CD4-positive, CD25-positive, alpha-beta regulatory T cell (primary cell): ENCODE measurements at places on chromosomes 5 and 9.

GRCh38 chr5:95102080-95102479, 182.8 kb downstream of the MCTP1 start:
- no peaks in the 10 kb centered on the region for H3K4me1 ChIP-seq
- no peak overlapping the region for H3K4me3 ChIP-seq
- no peaks in the 10 kb centered on the region for H3K27me3 ChIP-seq
- H3K36me3 ChIP-seq, result no peaks in the 10 kb centered on the region

- H3K4me3 ChIP-seq, result no peak overlapping the region
- no peak for DNase-seq
- no peaks in the 10 kb centered on the region for H3K27me3 ChIP-seq
Measured at GRCh38 chr5:1892685-1893445, 10.1 kb upstream of the IRX4 start.

DNA sequence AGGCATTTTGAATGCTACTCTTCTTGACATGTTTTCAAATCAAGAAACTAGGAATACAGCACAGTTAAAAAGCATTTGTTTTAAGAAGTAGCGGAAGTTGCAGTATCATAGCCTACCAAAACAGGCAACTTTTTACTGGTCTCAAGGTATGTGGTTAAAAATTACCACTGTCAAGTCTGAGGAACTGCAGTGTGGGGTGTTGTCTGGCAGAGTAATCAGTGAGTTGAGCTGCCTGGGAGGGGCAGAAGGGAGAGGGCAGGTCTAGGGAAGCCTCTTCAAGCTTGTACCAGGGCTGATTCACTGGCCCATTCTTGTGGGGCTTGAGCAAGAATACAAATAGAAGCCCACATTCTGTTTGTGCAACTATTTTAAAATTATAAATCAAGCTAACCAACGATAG, 42.4 kb upstream of the SV2C start:
- no peak overlapping the region for H3K27ac ChIP-seq
- no peak overlapping the region for H3K4me3 ChIP-seq
- no peak for DNase-seq
- H3K4me1 ChIP-seq, result no peaks in the 10 kb centered on the region

GRCh38 chr5:55885359-55885758, 34.2 kb downstream of the IL31RA start:
- peaks cover 2% of the 10 kb centered on the region for H3K27me3 ChIP-seq
- H3K4me3 ChIP-seq, result no peak overlapping the region
- no peak for DNase-seq
- no peak overlapping the region for H3K27ac ChIP-seq
- H3K36me3 ChIP-seq, result no peaks in the 10 kb centered on the region

GRCh38 chr5:6760686-6761085, 47.5 kb downstream of the TENT4A start:
- peaks cover 20% of the 10 kb centered on the region for H3K36me3 ChIP-seq
- H3K27me3 ChIP-seq, result no peaks in the 10 kb centered on the region
- no peak for DNase-seq
- no peak overlapping the region for H3K4me3 ChIP-seq
- H3K4me1 ChIP-seq, result no peaks in the 10 kb centered on the region

- H3K4me3 ChIP-seq, result no peak overlapping the region
- H3K4me1 ChIP-seq, result no peaks in the 10 kb centered on the region
- no peak for DNase-seq
- H3K36me3 ChIP-seq, result no peaks in the 10 kb centered on the region
- peaks cover 2% of the 10 kb centered on the region for H3K27me3 ChIP-seq
- no peak overlapping the region for H3K27ac ChIP-seq
Measured at GRCh38 chr5:170481849-170482248, 22.0 kb upstream of the KCNIP1 start.

DNA sequence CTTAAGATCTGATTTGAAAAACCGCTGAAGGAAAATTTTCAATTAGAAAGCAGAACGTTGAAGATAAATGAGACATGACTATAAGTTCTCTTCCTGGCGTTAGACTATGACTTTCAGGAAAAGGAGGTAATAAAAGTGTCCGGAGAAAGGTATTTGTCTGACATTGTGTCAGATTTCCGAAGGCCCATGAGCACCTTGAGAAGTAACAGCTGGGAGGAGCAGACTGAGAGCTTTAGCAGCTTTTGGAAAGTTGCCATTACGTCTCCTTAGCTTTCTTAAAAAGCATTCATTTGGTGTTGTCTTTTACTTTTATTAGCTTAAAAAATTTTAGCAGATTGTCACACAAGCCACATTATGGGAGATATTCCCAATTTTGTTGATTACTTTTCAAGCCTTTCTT, 363.5 kb downstream of the NDUFS4 start:
- no peaks in the 10 kb centered on the region for H3K36me3 ChIP-seq
- no peak for DNase-seq
- no peaks in the 10 kb centered on the region for H3K4me1 ChIP-seq
- H3K4me3 ChIP-seq, result no peak overlapping the region
- no peak overlapping the region for H3K27ac ChIP-seq

GRCh38 chr5:14417792-14418765, 163.5 kb upstream of the OTULINL start:
- no peak overlapping the region for H3K27ac ChIP-seq
- H3K4me3 ChIP-seq, result no peak overlapping the region
- H3K4me1 ChIP-seq, result peaks cover 49% of the 10 kb centered on the region
- H3K27me3 ChIP-seq, result no peaks in the 10 kb centered on the region
- peaks cover 2% of the 10 kb centered on the region for H3K36me3 ChIP-seq

DNA sequence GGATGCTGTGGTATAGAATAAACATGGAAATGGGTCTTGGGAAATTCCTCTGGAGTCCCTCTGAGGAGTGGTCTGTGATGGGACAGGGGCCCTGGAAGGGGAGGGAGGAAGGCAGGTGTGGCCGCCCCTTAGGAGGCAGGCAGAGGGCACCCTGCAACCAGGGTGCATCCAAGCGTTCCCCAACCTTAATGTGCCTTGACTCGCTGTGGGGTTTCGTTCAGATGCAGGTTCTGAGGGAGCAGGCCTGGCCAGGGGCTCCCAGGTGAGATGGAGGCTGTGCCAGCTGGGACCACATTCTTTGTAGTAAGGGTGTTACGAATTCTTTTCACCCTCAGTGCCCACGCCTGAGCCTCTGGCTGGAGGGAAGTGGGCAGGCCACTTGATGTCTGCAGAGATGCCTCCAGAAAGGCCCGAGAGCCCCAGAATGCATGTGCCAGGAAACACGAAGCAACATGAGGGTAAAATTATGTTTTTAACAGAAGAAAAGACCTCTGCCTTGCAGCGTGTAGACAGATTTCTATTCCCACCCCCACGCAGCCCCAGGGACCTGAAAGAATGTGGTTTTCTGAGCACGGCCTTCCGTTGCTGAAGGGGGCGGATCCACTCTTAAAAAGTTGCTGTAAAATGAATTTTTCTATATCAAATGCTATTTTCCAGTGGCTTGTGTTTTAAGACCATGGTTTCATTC, 150.4 kb upstream of the IER5L start:
- peaks cover 10% of the 10 kb centered on the region for H3K4me1 ChIP-seq
- H3K27me3 ChIP-seq, result no peaks in the 10 kb centered on the region
- no peak overlapping the region for H3K4me3 ChIP-seq

- no peak overlapping the region for H3K27ac ChIP-seq
- peaks cover 3% of the 10 kb centered on the region for H3K27me3 ChIP-seq
- no peaks in the 10 kb centered on the region for H3K36me3 ChIP-seq
- H3K4me3 ChIP-seq, result no peak overlapping the region
- no peak for DNase-seq
- H3K4me1 ChIP-seq, result no peaks in the 10 kb centered on the region
Measured at GRCh38 chr5:60811105-60811504, 33.0 kb downstream of the ELOVL7 start.

- H3K27ac ChIP-seq, result no peak overlapping the region
- no peak overlapping the region for H3K4me3 ChIP-seq
- H3K36me3 ChIP-seq, result no peaks in the 10 kb centered on the region
- no peak for DNase-seq
Measured at GRCh38 chr5:57470339-57470738, 12.3 kb downstream of the ACTBL2 start.

- H3K36me3 ChIP-seq, result no peaks in the 10 kb centered on the region
- no peaks in the 10 kb centered on the region for H3K4me1 ChIP-seq
- no peak for DNase-seq
- no peaks in the 10 kb centered on the region for H3K27me3 ChIP-seq
Measured at GRCh38 chr5:138305797-138306196, 25.8 kb downstream of the CDC25C start.

GRCh38 chr9:89171693-89172092, 6.9 kb downstream of the SHC3 start:
- H3K4me1 ChIP-seq, result no peaks in the 10 kb centered on the region
- no peak overlapping the region for H3K27ac ChIP-seq
- no peaks in the 10 kb centered on the region for H3K36me3 ChIP-seq
- DNase-seq, result no peak

- no peaks in the 10 kb centered on the region for H3K36me3 ChIP-seq
- H3K4me1 ChIP-seq, result no peaks in the 10 kb centered on the region
- H3K4me3 ChIP-seq, result no peak overlapping the region
- H3K27ac ChIP-seq, result no peak overlapping the region
Measured at GRCh38 chr5:14435481-14435880, 146.1 kb upstream of the OTULINL start.

GRCh38 chr5:155631116-155631515, 617.6 kb downstream of the KIF4B start:
- H3K4me1 ChIP-seq, result no peaks in the 10 kb centered on the region
- no peaks in the 10 kb centered on the region for H3K36me3 ChIP-seq
- H3K27ac ChIP-seq, result no peak overlapping the region
- H3K27me3 ChIP-seq, result no peaks in the 10 kb centered on the region
- no peak overlapping the region for H3K4me3 ChIP-seq
- no peak for DNase-seq

GRCh38 chr5:99141534-99142128, 212.8 kb upstream of the CHD1 start:
- H3K27ac ChIP-seq, result no peak overlapping the region
- DNase-seq, result no peak
- H3K4me3 ChIP-seq, result no peak overlapping the region
- no peaks in the 10 kb centered on the region for H3K36me3 ChIP-seq

- H3K27me3 ChIP-seq, result no peaks in the 10 kb centered on the region
- no peaks in the 10 kb centered on the region for H3K4me1 ChIP-seq
- H3K36me3 ChIP-seq, result no peaks in the 10 kb centered on the region
- H3K27ac ChIP-seq, result no peak overlapping the region
- no peak overlapping the region for H3K4me3 ChIP-seq
Measured at GRCh38 chr9:107046692-107047091, 183.7 kb downstream of the ZNF462 start.

- H3K27me3 ChIP-seq, result peaks cover 2% of the 10 kb centered on the region
- H3K4me3 ChIP-seq, result no peak overlapping the region
- DNase-seq, result no peak
- no peaks in the 10 kb centered on the region for H3K4me1 ChIP-seq
Measured at GRCh38 chr9:33228606-33229005, 11.4 kb upstream of the SPINK4 start.

- H3K36me3 ChIP-seq, result no peaks in the 10 kb centered on the region
- H3K27me3 ChIP-seq, result no peaks in the 10 kb centered on the region
- no peaks in the 10 kb centered on the region for H3K4me1 ChIP-seq
- DNase-seq, result no peak
- no peak overlapping the region for H3K27ac ChIP-seq
Measured at GRCh38 chr9:108382310-108382709, 473.5 kb downstream of the ACTL7B start.

GRCh38 chr5:38598994-38599617, 42.7 kb upstream of the LIFR start:
- no peak overlapping the region for H3K4me3 ChIP-seq
- H3K27me3 ChIP-seq, result no peaks in the 10 kb centered on the region
- H3K4me1 ChIP-seq, result no peaks in the 10 kb centered on the region
- no peaks in the 10 kb centered on the region for H3K36me3 ChIP-seq
- no peak overlapping the region for H3K27ac ChIP-seq
- DNase-seq, result no peak

GRCh38 chr5:132209901-132210545, 17.6 kb downstream of the P4HA2 start:
- peaks cover 4% of the 10 kb centered on the region for H3K27me3 ChIP-seq
- no peaks in the 10 kb centered on the region for H3K4me1 ChIP-seq
- H3K36me3 ChIP-seq, result no peaks in the 10 kb centered on the region
- DNase-seq, result no peak
- no peak overlapping the region for H3K27ac ChIP-seq

DNA sequence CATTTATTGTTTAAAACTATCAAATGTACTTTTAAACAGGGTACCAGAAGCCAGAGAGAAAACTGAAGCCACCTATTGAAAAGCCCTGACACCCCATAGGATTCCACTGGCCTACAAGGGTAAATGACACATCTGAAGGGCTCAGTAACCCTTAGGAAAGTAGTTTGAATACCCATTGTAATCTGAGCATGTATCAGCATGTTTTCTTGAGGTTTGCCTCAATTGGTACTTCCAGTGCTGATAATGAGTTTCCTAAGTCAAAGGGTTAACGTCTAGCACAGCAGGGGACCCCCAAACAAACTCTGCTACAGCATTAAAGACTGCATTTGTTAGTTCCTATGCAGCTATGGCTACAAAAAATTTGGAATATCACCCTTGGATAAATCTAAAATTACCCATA, 657.1 kb downstream of the NR2F1-AS1 start:
- no peak overlapping the region for H3K27ac ChIP-seq
- DNase-seq, result no peak
- H3K4me3 ChIP-seq, result no peak overlapping the region
- no peaks in the 10 kb centered on the region for H3K27me3 ChIP-seq

DNA sequence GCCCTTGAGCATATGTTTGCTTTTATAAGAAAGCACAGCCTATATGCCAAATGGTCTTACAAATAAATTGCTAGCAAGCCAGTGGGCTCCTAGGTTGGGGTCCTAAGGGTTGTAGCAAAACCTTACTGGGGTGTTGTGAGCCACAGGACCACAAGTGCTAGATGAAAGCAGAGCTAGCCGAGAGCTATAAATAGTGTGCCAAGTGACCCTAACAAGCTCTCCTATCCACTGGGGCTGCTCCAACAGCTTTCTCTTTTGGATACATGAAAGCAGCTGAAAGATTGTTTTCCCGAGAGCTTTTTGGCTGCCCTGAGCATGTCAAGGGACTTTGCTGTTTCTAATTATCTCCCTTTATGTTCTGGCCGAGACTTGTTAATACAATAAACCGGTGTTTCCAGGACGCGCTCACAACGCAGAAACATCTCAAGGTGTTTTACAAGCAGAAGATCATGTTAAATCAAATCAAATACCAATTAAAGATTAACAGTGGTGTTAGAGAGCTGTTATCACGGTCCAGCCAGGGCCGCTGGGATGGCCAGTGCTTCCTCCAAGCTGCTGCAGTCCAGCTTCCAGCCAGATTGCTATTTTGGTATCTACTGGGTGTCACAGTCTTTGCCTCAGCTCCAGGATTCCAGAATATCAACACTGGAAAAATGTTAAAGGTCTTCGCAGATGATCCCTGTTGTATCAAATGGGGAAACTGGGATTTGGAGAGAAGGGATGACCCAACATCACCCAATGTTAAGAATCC, 351.0 kb downstream of the ASTN2 start:
- no peak overlapping the region for H3K27ac ChIP-seq
- no peaks in the 10 kb centered on the region for H3K27me3 ChIP-seq
- no peaks in the 10 kb centered on the region for H3K4me1 ChIP-seq
- H3K36me3 ChIP-seq, result no peaks in the 10 kb centered on the region
- DNase-seq, result no peak
- no peak overlapping the region for H3K4me3 ChIP-seq

GRCh38 chr9:107486674-107487520, 2.7 kb downstream of the KLF4 start:
- H3K36me3 ChIP-seq, result no peaks in the 10 kb centered on the region
- no peak for DNase-seq
- peaks cover 13% of the 10 kb centered on the region for H3K27me3 ChIP-seq
- H3K4me1 ChIP-seq, result peaks cover 15% of the 10 kb centered on the region
- H3K4me3 ChIP-seq, result no peak overlapping the region

GRCh38 chr9:20358207-20358606, 264.1 kb downstream of the MLLT3 start:
- peak overlapping the region; percentile 6 for H3K4me3 ChIP-seq
- H3K27me3 ChIP-seq, result no peaks in the 10 kb centered on the region
- H3K27ac ChIP-seq, result no peak overlapping the region
- H3K4me1 ChIP-seq, result peaks cover 4% of the 10 kb centered on the region
- peak; percentile 57 for DNase-seq
- H3K36me3 ChIP-seq, result peaks cover 30% of the 10 kb centered on the region
